ENCODE measurements at places on chromosomes 1 and 21.

DNA sequence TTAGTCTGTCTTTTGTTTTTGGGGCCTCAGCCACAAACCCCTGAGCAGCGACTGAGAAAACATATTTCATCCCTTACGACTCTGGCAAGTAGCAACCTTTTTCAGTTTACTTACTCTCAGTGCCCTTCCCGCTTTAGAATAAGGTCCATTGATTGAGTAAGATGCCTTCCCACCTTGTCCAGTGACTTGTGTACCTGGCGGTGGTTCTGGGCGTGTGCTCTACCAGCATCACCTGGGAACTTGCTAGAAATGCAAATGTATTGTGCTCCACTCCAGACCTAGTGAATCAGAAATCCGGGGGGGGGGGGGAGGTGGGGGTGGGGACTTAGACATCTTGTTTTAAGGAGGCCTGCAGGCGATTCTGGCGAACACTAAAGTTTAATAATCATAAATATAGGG lies 72.1 kb downstream of the S1PR1 start:
- DNase-seq = no peak

DNA sequence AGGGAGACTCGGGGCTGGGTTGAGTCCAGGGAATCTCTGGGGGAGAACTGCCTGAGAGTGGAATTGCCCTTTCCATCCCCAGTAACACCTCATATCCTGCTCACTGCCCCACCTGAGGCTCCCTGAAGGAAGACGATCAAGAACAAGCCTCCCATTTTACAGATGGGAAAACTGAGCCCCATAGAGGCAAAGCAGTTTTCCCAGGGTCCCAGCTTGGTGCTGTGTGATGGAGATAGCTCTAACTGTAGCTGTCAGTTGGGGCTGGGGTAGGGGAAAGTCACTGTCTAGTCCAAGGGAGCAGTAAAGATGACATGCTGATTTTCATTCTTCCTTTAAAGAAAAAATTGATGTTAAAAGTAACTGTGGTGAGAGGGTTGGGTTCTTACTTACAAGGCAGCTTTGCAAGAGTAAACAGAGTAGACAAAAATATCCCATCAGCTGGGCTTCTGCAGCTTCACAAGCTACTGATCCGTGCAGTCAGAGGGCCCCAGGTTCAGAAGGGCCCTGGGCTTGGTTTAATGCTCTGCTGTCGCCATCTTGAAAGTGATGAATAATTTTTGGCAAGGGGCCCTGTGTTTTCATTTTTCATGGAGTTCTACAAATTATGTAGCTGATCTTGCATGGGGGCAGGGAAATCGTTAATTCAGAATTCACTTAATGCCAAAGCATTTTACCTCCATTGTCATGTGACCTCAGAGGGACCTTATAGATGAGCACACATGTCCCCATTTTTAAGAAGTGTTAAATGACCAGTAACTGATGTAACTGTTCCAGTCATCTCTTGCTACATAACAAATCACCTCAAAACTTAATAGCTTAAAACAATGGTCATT lies 17.6 kb upstream of the TNFRSF1B start:
- DNase-seq = no peak

DNA sequence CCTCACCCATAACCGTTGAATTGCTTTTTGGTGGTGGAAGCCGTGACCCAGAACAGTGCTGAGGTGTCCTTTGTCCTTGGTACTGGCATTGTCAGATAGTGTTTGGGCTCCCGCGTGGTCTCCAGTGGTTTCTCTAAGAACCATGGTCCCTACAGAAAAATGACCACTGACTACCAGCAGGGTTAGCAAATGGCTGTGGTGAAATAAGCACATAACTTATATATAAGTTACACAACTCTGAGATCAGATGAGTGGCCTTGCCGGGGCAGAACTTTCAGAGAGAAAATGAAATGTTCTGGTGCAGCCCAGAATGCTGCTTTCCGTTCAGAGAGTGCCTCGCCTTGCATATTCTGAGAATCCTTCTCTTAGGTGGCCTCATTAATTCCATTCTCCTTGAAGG lies 5.0 kb downstream of the SLC37A1 start:
- DNase-seq = no peak

DNA sequence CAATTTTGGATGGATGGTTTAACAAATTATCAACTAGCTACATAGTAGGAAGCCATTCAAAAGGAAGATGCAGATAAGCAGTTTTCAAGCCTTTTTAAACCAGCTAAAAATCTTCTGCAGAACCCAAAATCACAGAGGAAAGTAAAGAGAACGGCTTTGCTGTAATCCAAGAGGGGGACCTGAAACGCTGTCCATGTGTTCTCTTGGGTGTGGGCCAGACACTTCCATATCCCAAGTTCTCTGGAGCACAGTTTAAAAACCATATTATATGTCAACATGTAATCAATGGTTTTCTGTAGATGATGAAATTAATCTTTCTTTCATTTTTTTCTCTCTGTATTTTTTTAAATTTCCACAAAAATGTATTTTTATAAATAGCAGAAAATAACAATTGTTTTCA lies 90.5 kb downstream of the SELENOF start:
- DNase-seq = no peak

DNA sequence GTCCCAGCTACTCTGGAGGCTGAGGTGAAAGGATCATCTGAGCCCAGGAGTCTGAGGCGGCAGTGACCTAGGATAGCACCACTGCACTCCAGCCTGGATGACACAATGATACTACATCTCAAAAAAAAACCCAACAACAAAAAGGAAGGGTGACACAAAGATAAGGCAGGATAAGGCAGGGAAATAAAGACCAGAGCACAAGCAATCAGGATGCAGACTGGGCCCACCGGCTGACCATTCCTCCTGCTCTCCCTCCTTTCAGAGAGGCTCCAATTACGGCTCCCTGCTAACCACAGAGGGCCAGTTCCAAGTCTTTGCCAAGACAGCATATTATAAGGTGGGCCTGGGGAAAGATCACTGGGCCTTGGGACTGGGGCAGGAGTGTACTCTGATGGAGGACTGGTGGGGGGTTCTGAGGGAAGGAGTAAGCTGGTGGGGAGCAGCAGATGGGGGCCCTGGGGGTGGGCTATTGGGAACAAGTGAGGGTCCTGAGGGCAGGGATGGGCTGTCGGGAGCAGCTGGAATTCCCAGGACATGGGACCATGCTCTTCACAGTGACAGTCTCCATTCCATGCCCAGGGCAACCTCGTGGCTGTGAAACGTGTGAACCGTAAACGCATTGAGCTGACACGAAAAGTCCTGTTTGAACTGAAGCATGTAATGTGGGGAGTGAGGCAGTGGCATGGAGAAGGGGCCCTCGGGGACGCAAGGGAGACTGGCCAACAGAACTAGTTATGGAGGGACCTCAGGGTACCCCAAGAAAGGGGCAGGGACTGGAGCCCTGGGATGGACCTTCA lies 7.3 kb downstream of the NPR1 start:
- no peak for DNase-seq

Measured in activated CD8-positive, alpha-beta memory T cell treated with anti-CD3 and anti-CD28 coated beads, Interleukin-2, amount 10 ng/mL, durations not matched to agents 7 days and 5 days (primary cell).